Glomerular endothelial cell (primary cell): ENCODE measurements at places on chromosomes 5 and 9.

DNA sequence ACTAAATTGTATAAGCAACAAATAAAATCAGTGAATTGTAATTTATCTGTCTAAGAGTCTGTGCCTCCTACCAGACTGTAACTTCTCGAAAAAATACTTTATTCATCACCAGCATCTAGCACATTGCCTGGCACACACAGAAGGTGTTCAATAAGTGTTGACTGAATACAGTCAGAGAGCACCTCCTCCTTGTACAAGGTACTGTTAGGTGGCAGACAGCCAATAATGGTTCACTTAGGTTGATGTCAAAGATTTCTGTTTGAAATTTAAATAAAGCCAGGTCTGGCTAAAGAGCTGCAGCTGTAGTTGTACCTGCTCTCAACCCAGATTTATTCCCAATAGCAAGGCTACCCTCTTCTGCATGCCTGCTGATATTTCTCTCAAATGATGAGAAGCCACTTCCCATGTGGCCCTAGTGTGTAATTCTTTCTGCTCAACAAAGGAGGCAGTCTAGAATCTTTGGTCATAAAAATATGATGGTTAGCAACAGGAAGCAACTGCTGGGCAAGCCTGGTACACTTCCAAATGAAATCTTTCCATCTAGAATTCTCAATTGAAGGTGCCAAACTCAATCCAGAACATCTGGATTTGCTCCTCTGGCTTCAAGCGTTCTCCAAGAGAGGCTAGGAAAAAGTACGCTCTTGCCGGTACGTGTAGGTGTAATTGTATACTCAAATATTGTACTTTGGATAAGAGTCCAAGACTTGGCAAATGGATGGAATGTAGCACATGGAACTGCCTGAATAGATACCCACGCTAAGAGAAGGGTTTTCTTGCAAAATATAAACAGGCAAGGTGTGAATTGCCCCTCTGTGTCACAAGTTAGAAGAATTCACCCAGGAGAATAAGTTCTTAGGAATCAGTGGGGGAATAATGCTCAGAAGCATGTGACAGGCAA is 95.6 kb downstream of the NR6A1 start:
- no peak for DNase-seq

- DNase-seq: no peak
Observed at GRCh38 chr9:127300886-127301447, 36.4 kb downstream of the GARNL3 start.

DNA sequence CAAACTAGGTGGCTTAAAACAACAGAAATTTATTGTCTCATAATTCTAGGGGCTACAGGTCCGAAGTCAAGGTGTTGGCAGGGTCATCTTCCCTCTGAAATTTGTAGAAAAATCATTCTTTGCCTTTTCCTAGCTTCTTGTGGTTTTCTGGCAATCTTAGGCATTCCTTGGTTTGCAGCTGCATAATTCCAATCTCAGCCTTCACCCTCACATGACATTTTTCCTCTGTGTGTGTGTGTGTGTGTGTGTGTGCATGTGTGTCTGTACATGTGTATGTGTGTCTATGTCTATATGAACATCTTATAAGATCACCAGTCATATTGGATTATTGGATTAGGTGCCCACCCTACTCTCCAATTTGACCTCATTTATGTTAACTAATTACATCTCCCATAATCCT is 330.6 kb downstream of the CHSY3 start:
- no peak for DNase-seq

DNA sequence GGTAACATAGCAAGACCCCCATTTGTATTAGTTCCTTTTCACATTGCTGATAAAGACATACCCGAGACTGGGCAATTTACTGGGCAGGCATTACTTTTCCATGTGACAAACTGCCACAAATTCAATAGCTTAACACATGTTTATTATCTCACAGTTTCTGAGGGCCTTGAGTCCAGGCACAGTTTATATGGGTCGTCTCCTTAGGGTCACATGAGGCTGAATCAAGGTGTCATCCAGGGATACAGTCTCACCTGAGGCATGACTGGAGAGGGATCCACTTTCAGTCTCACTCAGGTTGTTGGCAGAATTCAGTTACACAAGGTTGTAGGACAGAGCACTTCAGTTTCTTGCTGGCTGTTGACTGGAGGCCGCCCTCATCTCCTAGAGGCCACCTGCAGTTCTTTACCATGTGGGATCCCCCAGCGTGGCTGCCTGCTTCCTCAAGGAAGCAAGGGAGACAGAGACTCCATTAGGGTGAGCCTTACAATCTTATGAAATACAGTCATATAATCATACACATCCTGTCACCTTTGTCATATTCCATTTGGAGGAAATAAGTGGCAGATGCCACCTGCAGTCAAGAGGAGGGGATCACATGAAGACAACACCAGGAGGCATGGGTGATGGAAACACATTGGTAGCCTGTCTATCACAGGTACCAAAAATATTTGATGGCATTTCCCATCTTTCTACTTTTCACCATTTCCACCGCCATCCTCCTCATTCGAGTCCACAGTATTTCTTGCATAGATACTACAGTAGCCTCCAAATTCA is 15.1 kb upstream of the ERAP1 start:
- no peak for DNase-seq

DNA sequence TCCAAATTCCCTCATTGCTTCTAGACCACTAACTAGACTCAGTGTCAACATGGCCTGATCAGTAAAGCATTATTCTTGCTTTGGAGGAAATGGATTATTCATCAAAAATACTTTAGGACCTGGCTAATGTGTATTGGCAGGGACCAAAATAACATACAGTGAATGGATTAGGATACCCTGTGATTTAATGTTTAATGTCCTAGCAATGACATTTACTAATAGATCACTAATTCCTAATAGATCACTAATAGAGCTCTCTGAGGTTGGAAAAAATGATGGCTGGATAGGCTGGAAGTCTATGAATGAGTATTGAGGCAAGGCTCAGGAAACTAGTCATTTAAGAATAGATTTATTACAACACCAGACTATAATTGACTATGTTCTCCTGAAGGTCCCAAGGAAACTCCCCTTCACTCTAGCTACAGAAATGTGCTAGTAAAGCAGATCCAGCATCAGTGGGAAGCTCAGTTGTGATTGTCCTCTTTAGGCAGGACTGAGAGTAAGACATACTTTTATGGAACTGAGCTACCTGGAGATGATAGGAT is 46.1 kb upstream of the CHSY3 start:
- DNase-seq: no peak

DNA sequence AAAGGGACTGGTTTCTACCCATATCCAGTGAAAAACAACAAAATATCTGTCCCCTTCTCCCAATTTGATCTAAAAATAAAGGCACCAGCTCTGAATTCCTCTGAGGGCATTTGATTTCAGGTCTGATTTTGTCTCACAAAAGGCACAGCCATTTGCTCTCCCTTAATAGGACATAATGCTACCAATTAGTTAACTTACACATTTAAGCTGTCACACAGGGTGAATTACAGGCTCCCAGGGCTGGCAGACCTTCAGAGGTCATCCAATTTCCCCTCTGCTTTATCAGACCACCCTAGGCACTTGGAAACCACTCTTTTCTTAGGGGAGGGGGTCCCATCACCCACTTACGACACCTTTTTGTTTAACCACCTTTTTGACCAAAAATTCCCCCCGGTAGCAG is 319.9 kb downstream of the SPOCK1 start:
- DNase-seq: no peak

DNA sequence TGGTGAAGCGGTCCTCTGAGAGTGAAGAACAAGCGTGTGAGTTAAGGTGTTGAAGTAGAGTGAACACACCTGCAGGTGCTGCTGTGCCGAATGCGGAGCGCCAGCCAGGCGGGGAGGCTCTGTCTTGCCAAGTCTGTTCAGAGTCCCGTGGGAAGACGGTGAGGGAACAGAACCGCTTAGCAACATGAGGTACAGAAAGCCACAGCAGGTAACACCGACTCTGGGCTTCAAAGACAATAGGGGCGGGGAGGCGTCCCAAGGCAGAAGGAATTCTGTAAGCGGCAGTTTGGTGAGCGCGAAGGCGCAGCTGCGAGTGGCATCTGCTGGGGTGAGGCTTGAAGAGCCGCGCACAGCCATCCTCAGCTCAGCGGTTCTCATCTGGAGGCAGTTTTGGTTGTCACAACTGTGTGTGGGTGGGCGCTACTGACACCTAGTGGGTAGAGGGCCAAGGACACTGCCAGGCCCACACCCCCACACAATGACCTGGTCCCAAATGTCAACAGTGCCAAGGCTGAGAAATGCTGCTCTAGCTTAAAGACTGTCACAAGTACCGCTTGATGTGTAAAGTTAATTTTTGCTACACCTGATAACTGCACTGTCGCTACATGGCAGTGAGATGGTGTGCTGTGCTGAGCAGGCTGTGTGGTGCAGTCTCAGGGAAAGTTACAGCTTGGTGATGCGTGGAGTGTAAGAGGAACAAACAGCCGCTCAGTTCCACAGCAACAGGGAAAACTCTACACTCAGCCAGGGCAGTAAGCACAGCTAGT is 67.4 kb upstream of the TBC1D9B start:
- DNase-seq: no peak

GRCh38 chr9:128361296-128361985 is 9.7 kb upstream of the URM1 start:
- DNase-seq: no peak
